ENCODE measurements at places on chromosomes 2 and 18.

DNA sequence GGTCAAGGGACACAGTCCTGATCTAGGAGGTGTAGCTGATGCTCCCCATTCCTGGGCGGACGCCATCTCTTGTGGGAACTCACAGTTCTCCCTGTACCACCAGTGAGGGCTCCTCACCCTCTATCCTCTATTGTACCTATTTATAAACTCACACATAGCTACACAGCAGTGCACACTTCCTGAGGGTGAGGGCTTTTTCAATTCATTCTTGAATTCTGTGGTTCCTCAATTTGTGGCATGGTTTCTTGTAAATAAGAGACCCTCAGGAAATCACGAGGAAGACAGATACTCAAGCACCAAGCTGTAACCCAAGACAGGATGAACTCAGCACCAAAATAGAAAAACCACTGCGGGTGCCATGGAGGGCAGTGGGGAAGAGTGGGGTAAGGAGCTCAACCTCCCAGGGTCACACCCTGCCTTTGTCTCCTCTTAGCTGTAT, 245.9 kb upstream of the PXDN start:
- no peak overlapping the region for H3K27ac ChIP-seq
- H3K36me3 ChIP-seq, result no peaks in the 10 kb centered on the region
- H3K4me1 ChIP-seq, result no peaks in the 10 kb centered on the region
- DNase-seq, result no peak
- H3K27me3 ChIP-seq, result no peaks in the 10 kb centered on the region

DNA sequence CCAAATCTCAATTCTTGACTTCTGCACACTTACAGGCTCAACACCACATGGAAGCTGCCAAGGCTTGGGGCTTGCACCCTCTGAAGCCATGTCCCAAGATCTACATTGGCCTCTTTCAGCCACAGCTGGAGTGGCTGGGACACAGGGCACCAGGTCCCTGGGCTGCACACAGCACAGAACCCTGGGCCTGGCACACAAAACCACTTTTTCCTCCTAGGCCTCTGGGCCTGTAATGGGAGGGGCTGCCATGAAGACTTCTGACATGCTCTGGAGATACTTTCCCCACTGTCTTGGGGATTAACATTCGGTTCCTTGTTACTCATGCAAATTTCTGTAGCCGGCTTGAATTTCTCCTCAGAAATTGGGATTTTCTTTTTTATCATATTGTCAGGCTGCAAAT, 29.9 kb downstream of the SP9 start:
- no peak for DNase-seq
- H3K36me3 ChIP-seq, result no peaks in the 10 kb centered on the region
- H3K27ac ChIP-seq, result no peak overlapping the region
- H3K4me1 ChIP-seq, result no peaks in the 10 kb centered on the region

GRCh38 chr2:101688261-101688660, 9.2 kb upstream of the MAP4K4 start:
- no peaks in the 10 kb centered on the region for H3K27me3 ChIP-seq
- H3K4me3 ChIP-seq, result no peak overlapping the region
- no peak overlapping the region for H3K27ac ChIP-seq

GRCh38 chr2:159152128-159152778, 134.2 kb downstream of the WDSUB1 start:
- H3K4me1 ChIP-seq, result peaks cover 54% of the 10 kb centered on the region
- H3K27ac ChIP-seq, result no peak overlapping the region
- H3K27me3 ChIP-seq, result no peaks in the 10 kb centered on the region
- no peak overlapping the region for H3K4me3 ChIP-seq

DNA sequence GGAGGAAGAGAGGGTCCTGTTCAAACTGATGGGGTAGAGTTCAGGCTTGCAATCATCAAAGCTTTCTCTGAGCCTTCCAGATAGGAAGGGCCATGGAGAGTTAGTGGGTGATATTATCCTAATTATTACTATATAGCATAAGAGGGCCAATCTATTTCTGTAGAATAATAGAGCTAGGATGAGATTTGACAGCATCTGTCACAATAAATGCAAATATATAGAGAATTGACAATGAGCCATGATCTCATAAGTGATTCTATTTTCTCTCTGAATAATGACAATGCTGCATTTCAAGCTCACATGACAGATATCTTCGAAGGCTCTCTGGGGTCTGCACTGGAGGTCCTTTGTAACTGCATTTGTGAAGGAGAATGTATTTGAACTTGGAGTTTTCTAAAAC, 521.9 kb upstream of the CELF4 start:
- DNase-seq, result no peak
- H3K27me3 ChIP-seq, result no peaks in the 10 kb centered on the region
- no peak overlapping the region for H3K27ac ChIP-seq
- no peaks in the 10 kb centered on the region for H3K4me1 ChIP-seq

DNA sequence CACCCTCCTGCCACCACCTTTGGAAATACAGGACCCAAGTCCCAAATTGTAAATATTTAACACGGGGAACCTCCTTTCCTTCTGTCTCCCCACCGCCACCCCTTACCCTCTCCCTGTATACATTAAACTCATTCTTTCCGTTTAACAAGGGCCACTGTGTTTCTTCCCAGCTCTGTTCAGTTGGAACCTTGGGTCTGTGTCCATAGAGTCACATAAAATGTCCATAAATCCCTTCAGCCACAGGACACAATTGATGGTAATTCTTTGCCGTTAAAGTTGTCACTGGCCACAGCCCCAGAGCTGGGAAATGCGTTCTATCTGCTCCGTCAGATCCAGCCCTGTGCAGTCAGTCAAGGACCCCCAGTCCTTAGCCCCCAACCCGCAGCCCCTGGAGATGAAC, 49.9 kb upstream of the FZD7 start:
- no peaks in the 10 kb centered on the region for H3K36me3 ChIP-seq
- H3K4me3 ChIP-seq, result no peak overlapping the region
- H3K27me3 ChIP-seq, result no peaks in the 10 kb centered on the region
- H3K4me1 ChIP-seq, result peaks cover 4% of the 10 kb centered on the region
- H3K27ac ChIP-seq, result no peak overlapping the region

DNA sequence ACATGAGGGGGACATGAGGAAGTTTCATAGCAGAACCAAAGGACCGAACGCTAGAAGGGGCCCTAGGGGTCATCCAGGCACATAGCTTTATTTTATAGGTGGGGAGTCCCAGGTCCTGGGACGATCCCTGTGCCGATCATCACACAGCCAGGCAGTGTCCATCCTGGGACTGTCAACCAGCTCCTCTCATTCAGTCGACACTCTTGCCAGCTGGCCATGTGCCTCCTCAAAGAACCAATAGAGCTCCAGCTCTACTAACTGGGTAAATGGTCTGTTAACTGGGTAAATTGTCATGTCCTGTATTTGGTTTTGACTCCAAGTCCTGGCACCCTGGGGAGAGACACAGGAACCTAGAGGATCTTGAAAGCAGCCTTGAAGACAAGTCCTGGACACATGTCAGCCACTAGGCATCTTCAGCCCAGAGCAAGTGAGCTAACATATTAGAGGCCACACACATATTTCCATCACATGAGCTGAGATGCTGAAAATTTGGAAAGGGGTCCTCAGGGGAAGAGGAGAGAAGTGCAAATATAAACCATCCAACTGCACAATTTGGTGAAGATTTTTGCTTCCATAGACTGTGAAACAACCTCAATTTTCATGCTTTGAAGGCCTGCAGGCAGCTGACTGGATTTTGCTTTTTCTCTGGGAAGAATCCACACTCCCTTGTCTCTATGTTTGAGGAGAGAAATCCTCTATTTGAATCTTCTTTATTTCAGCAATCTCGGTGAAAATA, 361.1 kb upstream of the SLC14A2 start:
- no peaks in the 10 kb centered on the region for H3K36me3 ChIP-seq
- H3K4me1 ChIP-seq, result no peaks in the 10 kb centered on the region
- no peaks in the 10 kb centered on the region for H3K27me3 ChIP-seq
- no peak overlapping the region for H3K4me3 ChIP-seq

DNA sequence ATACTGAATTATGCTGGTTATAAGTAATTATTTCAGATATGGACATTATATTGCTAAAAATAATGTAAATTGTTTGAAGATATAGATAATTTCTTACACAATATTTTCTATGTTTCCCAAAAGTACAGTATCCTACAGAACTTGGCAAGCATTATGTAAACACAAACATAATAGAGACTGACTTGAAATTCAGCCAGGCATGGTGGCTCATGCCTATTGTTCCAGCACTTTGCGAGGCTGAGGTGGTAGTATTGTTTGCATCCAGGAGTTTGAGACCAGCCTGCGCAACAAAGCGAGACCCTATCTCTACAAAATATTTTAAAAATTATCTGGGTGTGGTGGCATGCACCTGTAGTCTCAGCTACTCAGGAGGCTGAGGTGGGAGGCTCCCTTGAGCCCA, 1300.5 kb upstream of the DDX18 start:
- no peaks in the 10 kb centered on the region for H3K36me3 ChIP-seq
- DNase-seq, result no peak
- no peaks in the 10 kb centered on the region for H3K4me1 ChIP-seq
- no peaks in the 10 kb centered on the region for H3K27me3 ChIP-seq

DNA sequence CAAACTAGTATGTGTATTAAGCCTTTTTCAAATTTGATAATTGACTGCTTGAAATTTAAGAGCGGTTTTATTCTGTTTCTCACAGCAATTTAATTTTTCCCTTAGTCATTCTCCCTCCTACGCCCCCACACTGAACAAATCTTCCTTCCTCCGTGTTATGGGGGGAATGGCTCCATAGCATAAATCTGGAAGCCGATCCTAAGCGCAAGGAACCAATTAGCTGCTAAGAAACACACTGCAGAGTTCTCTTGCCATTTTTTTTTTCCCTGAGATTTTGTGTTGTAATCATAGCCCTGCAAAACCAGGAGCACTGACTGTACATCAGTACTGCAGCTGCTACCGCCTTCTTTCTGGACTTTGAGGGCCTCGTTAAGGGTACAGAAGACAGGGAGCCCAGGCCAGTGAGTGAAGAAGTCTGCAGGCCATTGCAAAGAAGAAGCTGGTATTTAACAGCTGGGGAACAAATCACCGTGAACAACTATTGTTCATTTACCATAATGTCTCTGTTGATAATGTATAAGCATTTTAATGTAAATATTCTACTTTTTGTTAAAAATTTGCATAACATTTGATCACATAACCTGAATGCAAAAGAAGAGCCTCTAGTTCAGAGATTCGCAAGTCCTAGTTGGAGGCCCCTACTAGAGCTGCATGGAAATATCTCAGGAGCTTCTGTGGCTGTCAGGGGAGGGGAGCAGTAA, 264.0 kb downstream of the LRATD1 start:
- H3K4me1 ChIP-seq, result no peaks in the 10 kb centered on the region
- H3K27me3 ChIP-seq, result no peaks in the 10 kb centered on the region
- no peaks in the 10 kb centered on the region for H3K36me3 ChIP-seq
- no peak for DNase-seq
- no peak overlapping the region for H3K4me3 ChIP-seq

DNA sequence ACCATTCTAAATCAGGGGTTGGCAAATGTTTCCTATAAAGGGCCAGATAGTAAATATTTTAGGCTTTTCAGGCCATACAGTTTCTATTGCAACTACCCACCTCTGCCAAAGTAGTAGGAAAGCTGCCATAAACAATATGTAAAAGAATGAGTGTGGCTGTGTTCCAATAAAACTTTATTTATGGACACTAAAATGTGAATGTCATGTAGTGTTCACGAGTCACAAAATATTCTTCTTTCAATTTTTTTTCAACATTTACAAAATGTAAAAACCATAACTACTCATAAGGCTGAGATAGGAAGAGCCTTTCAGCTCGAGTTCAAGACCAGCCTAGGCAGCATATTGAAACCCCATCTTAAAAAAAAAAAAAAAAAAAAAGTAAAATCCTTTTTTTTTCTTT, 13.4 kb downstream of the KCNG3 start:
- no peaks in the 10 kb centered on the region for H3K27me3 ChIP-seq
- H3K27ac ChIP-seq, result no peak overlapping the region
- H3K36me3 ChIP-seq, result no peaks in the 10 kb centered on the region

- no peaks in the 10 kb centered on the region for H3K4me1 ChIP-seq
- H3K36me3 ChIP-seq, result no peaks in the 10 kb centered on the region
- no peak overlapping the region for H3K27ac ChIP-seq
- H3K27me3 ChIP-seq, result no peaks in the 10 kb centered on the region
- no peak for DNase-seq
These were observed 297.1 kb downstream of the TCF4 start for GRCh38 chr18:55290898-55291297.

- no peak overlapping the region for H3K4me3 ChIP-seq
- H3K36me3 ChIP-seq, result no peaks in the 10 kb centered on the region
- H3K27me3 ChIP-seq, result no peaks in the 10 kb centered on the region
- DNase-seq, result no peak
These were observed 175.7 kb upstream of the PGAP1 start for GRCh38 chr2:197102231-197102630.

- H3K27me3 ChIP-seq, result no peaks in the 10 kb centered on the region
- no peaks in the 10 kb centered on the region for H3K36me3 ChIP-seq
- no peak overlapping the region for H3K4me3 ChIP-seq
- H3K27ac ChIP-seq, result no peak overlapping the region
- DNase-seq, result no peak
- no peaks in the 10 kb centered on the region for H3K4me1 ChIP-seq
These were observed 64.0 kb downstream of the RTN4 start for GRCh38 chr2:54986264-54986663.

DNA sequence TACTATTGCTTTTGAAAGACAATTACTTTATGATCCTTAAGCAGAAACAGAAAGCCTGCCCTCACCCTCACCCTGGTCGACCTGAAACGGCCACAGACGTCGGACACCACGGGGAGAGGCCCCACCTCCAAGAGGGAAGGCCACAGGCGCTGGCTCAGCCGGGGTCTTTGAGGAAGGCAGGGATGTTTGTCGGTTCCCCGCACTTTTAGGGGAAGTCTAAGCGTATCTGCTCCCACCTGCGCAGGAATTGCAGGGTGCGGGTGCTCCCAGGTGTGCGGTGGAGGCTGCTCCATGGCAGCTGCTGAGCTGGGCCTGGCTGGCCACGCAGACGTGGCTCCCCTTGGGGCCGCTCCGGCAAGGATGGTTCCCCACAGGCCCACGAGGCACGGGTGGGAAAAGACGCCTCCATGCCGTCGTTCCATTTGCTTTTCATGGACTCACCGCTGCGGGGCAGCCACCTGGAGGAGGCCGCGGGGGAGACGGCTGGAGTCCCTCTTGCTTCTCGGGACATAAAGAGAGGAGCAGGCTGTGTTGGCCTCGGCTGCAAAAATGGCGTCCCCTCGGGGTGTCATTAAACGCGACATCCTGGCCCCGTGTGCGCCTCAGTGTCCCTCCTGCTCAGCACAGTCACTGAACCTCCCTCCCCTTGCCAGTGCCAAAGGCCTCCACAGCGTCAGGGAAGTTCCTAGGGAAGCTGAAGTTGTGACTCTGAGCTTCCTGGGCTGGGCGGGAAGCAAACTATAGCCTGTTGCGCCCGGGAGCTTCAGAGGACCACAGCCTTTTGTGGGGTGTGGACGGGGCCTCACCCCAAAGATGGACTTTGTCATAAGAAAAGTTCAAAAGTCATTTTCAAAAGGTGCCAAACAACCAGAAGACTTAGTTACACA, 63.4 kb downstream of the NFATC1 start:
- DNase-seq, result no peak
- no peak overlapping the region for H3K4me3 ChIP-seq
- no peaks in the 10 kb centered on the region for H3K36me3 ChIP-seq
- H3K4me1 ChIP-seq, result peaks cover 17% of the 10 kb centered on the region
- H3K27me3 ChIP-seq, result no peaks in the 10 kb centered on the region

- H3K4me3 ChIP-seq, result no peak overlapping the region
- no peaks in the 10 kb centered on the region for H3K36me3 ChIP-seq
- H3K27me3 ChIP-seq, result no peaks in the 10 kb centered on the region
- 0 out of 2 replicates have a peak, but pooled peaks cover 5% of the 10 kb centered on the region for H3K4me1 ChIP-seq
- no peak for DNase-seq
- H3K27ac ChIP-seq, result no peak overlapping the region
These were observed 169.2 kb upstream of the CCDC68 start for GRCh38 chr18:55128437-55128836.

All from Caco-2 (cell line).